ENCODE measurements at places on chromosomes 6 and 20. TPM values are rescaled to one million over a fixed set of nuclear protein-coding genes. Genes with fewer than 3 reads are reported as not detected.

SPTLC3 gene
- 0.63 TPM for total RNA-seq

PTCRA gene
- total RNA-seq: not detected

SEMG1 gene
- not detected for total RNA-seq

CLDN20 gene
- total RNA-seq: not detected

CYP39A1 gene
- 0.26 TPM for total RNA-seq

F13A1 gene
- not detected for total RNA-seq

MRPL14 gene
- 57.9 TPM for total RNA-seq

ILRUN gene
- total RNA-seq: 42.4 TPM

DEFB124 gene
- total RNA-seq: not detected

GTF3C6 gene
- 28.7 TPM for total RNA-seq

EPB41L1 gene
- 22.4 TPM for total RNA-seq

OR2H1 gene
- total RNA-seq: under 0.01 TPM

SLC25A27 gene
- total RNA-seq: 0.51 TPM

ADGRB3 gene
- not detected for total RNA-seq

RAET1E gene
- total RNA-seq: not detected

SLC17A3 gene
- not detected for total RNA-seq

HAO1 gene
- not detected for total RNA-seq

PRDM13 gene
- not detected for total RNA-seq

ENPP5 gene
- total RNA-seq: under 0.01 TPM

FRS3 gene
- 0.89 TPM for total RNA-seq

ZFP57 gene
- total RNA-seq: 0.51 TPM

ZSCAN23 gene
- total RNA-seq: under 0.01 TPM

CLIC1 gene
- 464 TPM for total RNA-seq

DNAH8 gene
- total RNA-seq: not detected

LY6G5B gene
- 0.64 TPM for total RNA-seq

SCUBE3 gene
- total RNA-seq: 0.76 TPM

DST gene
- 179 TPM for total RNA-seq

TDRD6 gene
- under 0.01 TPM for total RNA-seq

CALHM6 gene
- 1.0 TPM for total RNA-seq

SLC12A5 gene
- 0.51 TPM for total RNA-seq

RRAGD gene
- total RNA-seq: 0.76 TPM

KCNK15 gene
- total RNA-seq: not detected

NECAB3 gene
- 10.9 TPM for total RNA-seq

SIRPB2 gene
- 0.13 TPM for total RNA-seq

ULBP3 gene
- total RNA-seq: 3.9 TPM

CRYBG1 gene
- total RNA-seq: 7.6 TPM
